Activated CD4-positive, alpha-beta T cell treated with anti-CD3 and anti-CD28 coated beads for 48 hours (primary cell): ENCODE measurements at places on chromosomes 12 and 14.
A peak's percentile ranks its signal among the peaks of the same experiment; 100 is the strongest.

GRCh38 chr12:89544681-89545184, 18.9 kb upstream of the POC1B start:
- no peak for DNase-seq

DNA sequence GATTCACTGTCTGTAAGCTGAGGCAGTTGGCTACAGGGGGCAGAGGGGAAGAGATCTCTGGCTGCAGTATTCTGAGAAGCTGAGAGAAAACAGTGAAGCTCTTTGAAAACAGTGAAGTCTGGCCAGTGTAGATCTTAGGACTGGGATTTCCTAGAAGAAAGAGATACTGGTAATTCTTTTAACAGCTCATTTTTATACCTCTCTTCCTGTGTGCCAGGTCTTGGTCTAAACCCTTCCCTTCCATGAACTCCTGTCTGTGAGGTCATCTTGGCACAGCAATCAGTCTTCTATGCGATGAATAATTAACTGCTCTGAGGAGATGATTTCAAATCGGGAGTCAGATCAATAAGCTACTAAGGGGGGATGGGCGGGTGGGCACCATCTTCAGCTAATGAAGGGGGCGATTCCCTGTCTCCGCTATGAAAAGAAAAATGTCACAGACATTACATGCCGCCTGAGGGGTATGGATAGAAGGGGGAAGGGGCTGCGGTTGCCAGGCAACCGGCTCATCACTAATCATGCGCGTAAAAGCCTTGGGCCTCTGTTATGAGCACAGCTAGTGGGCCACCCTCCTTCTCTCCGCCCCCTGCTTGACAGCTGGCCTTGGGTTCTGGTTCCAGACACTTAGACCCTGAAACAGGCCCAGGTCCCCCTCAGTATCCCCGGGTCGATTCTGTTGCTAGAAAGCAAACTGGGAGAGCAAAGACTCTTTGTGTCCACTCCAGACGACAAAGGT, 75.3 kb upstream of the CEP83 start:
- no peak for DNase-seq

DNA sequence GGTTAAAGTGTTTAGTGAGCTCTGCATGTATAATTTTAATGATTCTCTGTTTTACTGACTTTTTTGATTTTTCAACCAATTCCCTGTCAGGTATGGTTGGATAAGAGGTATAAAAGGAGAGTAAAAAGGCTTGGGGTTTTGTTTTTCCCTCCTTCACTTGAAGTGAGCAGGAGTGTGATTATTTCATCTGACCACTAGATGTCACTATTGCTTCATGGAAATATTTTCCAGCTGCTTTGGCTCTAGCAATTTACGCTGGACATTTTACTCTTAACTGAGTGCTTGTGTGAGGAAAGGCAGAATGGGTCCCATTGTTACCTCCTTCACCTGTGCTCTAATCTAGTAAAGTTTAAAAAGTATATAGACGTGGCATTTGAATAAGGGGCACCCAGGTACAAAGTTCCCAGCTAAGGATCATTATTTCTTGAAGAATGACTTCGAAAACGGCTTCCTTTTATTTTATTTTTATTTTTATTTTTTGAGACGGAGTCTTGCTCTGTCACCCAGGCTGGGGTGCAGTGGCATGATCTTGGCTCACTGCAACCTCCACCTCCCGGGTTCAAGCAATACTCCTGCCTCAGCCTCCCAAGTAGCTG, 66.5 kb downstream of the TBC1D30 start:
- no peak for DNase-seq

GRCh38 chr12:11688379-11688778, 38.9 kb downstream of the ETV6 start:
- DNase-seq = no peak

DNA sequence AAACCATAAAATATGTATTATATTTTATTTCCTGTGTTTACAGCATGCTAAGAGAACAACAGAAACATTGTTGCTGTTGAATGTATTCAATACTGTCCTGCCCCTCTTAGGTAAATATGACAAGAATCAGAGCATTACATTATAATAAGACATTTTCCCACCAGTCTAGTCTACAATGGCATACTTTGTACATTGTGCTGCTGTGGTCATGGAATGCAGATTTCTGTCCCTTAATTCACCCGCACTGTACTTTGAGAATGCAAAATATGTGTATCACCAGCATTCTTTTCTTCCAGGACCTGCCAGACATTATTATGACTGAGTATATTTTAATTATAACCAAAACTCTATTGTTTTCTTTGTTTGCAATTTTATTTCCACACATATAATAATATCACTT, 16.5 kb upstream of the OR10AD1 start:
- no peak for DNase-seq

DNA sequence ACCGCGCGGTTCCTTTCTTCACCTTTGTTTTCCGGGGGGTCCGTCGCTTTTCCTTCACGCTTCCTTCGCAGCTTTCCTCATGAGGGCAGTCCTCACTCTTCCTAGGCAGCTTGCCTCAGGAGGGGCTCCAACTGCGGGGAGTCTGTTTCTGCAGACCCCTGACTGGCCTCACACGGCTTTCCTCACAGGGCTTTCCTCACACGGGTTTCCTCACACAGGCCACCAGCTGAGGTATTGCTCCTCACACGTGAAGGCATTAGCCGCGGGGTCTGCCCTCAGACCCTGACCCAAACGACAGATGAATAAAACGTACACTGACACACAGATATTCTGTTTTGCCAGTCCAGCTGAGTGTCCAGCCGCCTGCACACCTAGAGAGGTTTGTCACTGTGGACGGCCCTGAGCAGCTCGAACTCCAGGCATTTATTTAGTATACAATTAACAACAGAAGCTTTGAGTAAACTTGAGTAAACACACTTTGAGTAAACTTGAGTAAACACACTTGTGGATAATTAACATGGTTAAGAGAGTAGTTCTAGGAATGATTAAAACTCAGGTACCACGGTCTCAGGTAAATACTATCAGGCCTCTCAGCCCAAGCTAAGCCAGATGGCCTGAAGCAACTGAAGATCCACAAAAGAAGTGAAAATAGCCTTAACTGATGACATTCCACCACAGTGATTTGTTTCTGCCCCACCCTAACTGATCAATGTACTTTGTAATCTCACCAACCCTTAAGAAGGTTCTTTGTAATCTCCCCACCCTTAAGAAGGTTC, 16.1 kb upstream of the LYZ start:
- no peak for DNase-seq

DNA sequence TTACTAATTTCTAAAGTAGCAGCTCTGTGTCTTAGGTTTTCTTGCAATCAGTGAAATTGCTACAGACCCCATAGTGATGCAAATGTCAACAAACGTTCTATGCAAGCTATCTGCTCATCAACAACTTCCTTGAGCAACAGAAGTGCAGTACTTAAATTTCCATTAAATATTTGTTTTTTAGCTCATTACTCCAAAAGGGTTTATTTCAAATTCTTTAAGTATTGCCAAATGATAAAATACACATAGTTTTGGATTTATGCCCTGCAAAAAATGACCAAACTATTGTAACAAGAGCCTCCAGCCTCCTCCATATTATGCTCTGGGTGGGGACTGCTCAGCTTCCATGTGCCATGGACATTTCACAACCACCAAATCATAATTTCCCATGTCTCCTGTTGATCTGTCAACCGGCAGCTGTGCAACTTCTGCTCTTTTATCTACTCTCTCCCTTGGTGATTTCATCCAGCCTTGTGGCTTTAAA, 4.4 kb downstream of the BDKRB1 start:
- DNase-seq = no peak

DNA sequence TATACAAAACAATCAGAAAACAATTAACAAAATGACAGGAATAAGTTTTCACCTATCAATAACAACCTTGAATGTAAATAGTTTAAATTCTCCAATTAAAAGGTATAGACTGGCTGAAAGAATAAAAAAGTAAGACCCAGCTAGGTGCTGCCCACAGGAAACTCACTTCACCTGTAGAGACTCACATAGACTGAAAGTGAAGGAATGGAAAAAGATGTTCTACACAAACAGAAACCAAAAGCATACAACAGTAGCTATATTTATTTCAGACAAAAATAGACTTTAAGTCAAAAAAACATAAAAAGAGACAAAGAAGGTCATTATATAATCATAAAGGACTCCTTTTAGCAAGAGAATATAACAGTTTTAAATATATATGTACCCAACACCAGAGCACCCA, 152.4 kb upstream of the PWP1 start:
- no peak for DNase-seq

GRCh38 chr14:32090686-32091085, 13.6 kb downstream of the ARHGAP5 start:
- DNase-seq = no peak

- DNase-seq = peak; percentile 58
These were observed 8.3 kb upstream of the PLEK2 start for GRCh38 chr14:67420102-67420739.
